ENCODE measurements at places on chromosomes 3 and 15.

- no peak for DNase-seq
Observed at GRCh38 chr3:29949940-29950616, 656.3 kb upstream of the TGFBR2 start.

- DNase-seq = no peak
Observed at GRCh38 chr3:72489901-72490300, 358.3 kb downstream of the SHQ1 start.

DNA sequence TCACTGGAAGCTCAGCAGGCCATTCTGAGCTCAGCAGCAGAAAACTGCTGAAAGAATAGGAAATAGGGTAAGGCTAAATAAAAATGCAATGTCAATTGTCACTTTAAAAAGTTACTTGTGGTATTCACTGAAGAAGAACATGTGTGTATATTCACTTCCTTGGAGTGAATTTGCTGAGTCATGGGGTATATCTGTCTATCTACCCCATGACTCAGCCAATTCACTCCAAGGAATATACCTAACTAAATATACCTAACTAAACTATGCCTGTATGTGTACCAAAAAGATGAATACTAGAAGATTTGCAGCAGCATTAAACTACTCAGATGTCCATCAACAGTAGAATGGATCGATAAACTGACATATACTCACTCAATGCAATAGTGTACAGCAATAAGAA, 69.5 kb upstream of the KCNAB1 start:
- DNase-seq = no peak

- no peak for DNase-seq
Observed at GRCh38 chr3:126316501-126316939, 40.7 kb downstream of the KLF15 start.

- peak; percentile 86 for DNase-seq
Observed at GRCh38 chr15:77024273-77025082, 29.6 kb downstream of the PSTPIP1 start.

GRCh38 chr3:141076797-141077571, 25.8 kb downstream of the SPSB4 start:
- DNase-seq = peak; percentile 45

GRCh38 chr3:24688446-24689148, 193.9 kb upstream of the THRB start:
- DNase-seq = peak; percentile 15

DNA sequence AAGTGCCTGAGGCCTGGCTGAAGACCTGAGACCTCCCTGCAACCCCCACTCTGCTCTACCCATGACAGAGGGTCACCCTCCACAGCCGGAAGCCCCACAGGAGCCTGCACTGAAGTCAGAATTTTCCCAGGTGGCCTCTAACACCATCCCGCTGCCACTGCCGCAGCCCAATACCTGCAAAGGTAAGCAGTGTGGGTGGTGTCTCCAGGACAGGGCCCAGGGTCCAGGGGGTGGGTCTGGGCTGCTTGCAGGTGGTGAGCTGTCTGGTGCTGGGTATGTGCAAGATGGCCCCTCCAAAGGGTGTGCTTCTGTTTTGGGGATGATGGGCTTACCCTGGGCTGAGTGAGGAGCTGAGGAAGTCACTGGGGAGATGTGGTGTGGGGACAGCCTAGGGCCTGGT, 69.9 kb downstream of the FBLN2 start:
- no peak for DNase-seq

GRCh38 chr3:172239218-172239790, 199.9 kb downstream of the FNDC3B start:
- DNase-seq = no peak

DNA sequence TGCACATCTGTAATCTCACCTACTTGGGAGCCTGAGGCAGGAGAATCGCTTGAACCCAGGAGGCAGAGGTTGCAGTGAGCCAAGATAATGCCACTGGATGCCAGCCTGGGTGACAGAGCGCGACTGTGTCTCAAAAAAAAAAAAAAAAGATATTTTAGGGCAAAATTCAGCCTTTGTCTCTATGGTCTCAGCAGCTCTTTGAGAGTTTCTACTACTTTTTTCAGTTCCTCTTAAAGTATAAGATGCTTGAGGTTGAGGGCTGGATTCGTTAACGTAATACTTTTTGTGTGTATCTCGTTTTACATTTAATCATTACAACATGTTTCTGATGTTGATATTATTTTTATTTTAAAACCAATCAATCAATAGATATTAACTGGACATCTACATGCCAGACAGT, 381.2 kb upstream of the TBL1XR1 start:
- DNase-seq = no peak

DNA sequence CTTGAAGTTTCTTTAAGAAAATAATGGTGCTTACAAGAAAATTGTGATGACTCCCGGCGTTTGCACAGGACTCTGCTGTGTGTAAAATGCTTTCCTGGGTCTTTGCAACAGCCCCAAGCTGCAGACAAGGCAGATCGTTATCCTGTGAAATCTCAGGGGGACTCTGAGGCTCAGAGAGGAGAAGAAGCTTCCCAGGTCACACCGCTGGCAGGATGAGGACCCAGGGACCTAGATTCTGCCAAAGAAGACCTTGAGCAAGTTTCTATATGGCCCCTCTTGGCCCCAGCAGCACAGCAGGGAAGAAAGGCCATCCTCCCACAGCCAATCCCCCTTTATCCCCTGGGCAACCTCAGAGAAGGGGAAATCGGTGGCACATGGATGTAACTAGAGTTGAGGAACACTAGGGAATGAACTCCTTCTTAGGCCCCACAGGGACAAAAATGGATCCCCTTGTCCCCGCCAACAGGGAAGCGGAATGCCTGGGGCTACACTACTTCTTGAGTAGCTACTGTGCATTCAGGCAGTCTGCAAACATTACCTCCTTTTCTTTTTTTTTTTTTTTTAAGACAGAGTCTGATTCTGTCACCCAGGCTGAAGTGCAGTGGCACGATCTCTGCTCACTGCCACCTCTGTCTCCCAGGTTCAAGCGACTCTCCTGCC, 72.8 kb downstream of the CPN2 start:
- DNase-seq = no peak

- DNase-seq = no peak
Observed at GRCh38 chr3:57538465-57538864, 5.7 kb downstream of the DNAH12 start.

DNA sequence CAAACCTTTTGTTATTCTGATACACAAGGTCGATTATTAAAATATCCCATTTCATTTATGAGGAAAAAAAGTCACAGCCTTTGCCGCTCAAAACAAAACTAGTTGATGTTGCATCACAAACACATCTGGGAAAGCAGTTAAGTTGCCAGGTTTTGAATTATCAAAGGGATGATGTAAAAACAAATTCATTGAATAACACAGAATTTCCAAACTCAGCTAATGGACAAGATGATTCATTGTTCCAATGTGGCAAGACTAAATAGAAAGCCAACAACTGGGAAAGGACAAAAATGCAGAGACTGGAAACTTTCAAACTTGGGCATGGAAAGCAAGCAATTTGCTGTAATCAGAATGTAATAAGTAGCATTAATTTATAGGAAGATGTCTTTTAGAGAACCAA, 610.0 kb upstream of the ZNF385D start:
- no peak for DNase-seq

DNA sequence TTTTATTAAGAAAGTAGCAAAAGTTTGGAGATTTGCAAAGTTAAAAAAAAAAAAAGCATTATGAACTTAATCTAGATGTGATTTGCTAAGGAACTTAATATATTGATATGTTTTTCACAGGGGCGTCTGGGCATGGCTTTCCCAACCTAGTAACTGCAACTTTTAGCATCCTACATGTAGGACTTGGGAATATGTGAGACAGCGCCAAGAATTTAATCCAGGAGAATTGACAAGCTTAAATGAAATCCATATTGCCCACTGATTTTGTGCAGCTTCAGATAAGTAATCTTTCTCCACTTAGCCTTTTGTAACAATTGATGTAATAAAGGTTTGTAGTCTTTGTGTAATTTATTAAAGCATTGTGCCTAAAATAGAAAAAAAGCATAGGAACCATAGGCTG, 982 bp upstream of the GABPB1 start:
- DNase-seq = no peak

DNA sequence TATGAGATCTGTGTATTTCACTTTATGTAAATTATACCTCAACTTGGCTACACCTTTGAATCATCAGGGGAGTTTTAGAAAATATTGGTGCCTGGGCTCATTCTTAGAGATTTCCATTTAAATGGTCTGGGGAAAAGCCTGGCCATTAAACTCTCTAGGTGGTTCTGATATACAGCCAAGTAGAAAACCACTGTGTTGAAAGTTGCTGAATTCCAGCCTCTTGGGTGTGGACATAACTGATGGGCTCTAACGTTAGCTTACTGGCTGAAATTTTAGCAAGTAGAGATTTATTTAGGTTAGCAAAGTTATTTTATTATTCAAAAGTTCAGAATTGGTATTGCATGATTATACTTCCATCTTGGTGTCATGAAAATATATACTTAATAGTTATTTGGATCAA, 84.1 kb downstream of the ATG7 start:
- no peak for DNase-seq

DNA sequence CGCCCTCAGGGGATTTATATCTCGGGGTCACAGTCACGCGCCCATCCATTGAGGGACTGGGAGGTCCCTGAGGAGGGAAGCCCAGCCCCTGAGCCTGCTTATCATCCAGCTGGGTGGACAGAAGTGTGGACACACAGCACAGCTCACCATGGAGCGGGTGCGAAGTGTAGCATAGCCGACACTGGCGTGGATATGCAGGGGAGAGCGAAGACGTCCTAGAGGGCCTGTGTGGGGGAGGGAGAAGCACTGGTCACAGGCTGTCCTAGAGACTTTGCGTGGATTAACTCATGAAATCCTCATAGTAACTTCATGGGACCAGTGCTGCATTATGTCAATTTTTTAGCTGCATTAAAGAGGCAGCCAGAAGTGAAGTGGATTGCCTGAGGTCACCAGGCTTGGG, 26.1 kb upstream of the PLXND1 start:
- DNase-seq = no peak

DNA sequence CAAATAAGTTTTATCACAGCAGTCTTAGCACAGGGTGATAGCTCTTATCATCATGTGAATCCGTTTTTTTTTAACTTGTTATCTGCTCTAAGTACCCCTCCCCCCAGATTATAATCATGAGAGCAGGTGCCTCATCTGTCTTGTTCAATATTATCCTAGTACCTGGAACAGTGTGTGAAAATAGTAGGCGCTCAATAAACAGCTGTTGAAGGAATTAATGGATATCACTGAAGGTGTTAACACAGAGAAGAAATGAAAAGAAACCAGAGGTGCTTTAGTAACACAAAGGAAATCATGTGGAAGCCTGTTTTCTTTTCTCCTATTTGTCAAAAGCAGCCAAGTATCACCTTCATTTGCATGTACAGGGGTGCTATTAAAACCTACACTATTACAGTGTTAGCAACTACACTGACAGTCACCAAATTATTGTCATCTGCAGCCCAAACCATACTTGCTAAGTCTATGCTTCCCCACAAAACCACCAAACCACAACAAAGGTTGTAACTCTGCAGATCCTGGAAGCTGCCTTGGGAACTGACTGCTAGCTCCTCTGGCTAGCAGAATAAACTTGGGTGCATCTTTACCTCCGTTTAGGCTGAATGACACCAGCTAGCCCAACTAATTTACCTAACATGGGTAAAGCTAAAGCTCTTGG, 2.9 kb downstream of the XPC start:
- no peak for DNase-seq

DNA sequence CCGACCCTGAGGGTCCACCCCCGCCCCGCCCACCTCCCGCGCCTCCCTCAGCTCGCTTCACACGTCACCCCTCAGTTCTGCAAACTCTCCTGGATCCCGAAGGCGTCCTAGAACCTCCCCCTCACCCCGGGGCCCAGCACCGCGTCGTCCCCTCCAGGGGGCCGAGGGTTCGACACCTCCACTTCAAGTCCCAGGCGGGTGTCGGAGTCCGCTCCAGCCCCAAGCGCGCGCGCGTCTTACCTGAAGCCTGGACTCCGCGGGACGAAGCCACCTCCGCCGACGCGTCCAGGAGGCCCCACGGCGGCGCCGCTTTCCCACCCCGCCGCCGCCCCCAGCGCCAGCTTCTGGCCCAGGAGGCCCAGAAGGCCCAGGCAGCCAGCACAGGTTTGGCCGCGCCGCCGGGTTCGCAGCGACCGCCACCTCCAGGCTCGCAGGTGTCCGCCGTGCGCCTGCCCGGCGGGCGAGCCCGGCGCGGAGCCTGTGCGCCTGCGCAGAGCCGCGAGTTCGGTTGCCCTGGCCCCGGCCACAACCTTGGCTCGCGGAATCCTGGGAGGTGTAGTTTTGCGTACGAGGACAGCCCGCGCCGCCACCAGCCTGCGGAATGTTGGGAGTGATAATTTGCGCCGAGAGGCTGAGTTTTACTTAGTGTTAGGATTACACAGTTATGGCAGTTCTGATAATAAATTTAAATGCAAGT, at the start of gene POMGNT2:
TSS of gene POMGNT2 (minus strand) at position 484 of the 697 bp plus-strand sequence. CDS start 24,648 bp downstream, outside the sequence.
- DNase-seq = peak; percentile 91
